ENCODE measurements at places on chromosomes 5 and 9.

DNA sequence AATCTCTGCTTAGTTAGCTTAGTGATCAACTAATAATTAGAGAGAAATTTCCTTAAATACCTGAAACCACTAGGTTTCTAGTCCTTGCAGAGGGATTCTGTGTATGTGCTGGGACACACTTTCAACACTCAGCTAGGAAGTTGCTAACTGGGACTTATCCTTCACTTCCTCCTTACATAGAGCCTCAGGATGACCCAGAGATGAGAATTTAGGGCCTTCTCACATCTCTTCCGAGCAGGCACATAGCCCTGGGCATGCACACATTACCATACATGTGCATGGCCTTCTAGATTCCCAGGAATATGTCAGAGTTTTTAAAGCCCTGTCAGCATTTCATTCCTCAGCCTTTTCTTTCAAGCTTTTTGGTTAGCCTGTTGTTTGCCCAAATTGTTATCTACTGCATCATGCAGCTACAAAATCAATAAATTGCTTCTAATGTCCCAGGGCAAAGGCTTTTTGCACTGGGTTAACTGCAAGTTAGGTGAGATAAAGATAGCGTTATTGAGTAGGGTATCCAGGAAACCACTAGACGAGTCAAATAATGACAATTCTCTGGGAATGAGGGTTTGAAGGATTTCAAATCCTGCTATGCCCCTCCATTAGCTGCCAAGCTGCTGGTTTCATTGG, 22.0 kb upstream of the CDK20 start:
- DNase-seq, result no peak

DNA sequence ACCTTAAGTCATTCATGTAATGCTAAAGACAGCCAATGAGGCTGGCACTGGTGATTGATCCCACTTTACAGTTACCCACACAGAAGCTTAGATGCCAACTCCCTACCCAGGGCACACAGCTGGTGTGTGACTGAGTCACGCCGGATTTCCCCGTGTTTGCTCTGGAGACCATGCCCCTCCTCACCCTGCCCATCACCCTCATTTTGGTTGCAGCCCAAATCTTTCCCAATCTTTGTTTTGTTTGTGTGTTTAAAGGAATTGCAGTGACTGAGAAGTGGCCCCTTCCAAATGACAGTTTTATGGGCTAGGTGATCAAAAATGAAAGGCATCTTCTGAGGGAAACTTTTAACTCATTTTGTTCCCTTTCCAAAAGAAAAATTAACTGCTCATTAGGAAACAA, 10.9 kb downstream of the FBXL7 start:
- no peak for DNase-seq

DNA sequence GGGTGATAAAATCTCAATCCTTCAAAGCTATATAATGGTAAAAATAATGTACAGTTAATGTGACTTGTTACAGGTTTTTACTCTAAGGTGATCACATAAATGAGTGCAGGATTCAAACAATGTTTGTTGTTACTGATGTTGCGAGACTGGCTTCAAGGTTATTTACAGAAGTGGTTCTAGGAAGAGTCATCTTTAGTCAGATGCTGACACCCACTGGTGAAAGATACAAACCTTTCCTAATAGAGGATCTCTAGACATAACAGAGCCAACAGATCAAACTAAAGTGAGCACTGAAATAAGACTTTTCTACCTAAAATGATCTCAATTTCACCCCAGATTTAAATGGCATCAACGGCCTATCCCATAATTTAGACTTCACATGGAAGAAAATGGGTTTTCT, 20.2 kb downstream of the ARSB start:
- DNase-seq, result peak; percentile 77

DNA sequence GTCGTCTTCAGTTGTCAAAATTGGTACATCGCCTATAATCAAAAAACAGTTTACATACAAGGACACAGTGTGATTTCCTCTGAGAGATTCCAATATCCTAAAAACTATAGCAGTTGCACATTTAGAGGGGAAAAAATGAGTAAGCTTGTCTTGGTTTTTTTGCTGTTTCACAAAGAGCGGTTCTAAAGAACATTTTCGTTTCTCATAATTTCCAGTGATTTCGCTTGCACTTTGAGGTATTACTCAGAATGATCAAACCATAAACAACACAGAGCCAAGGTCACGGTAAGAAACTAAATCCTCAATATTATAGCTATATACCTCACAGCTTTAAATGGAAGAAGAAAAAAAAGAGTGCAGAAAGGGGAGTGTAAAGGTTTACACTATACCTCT, 861 bp downstream of the MTX3 start:
- peak; percentile 67 for DNase-seq

DNA sequence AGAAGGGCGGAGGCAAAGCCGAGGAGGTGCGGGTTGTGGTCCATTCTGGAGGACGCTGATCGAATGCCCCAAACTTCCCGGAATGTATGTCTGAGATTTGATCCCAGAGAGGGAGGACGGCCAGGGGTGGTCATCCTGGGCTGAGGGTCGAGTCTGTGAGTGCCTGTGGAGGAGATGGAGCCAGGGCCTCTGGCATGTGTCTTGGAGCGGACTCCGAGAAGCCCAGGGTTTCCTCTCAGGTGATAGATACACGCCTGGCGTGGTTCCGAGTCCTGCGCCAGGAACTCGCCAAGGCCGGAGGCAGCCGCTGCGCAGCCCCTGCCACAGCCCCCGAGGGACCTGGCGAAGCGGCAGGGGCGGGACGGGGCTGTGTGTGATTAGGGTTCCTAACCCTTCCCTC, 363 bp downstream of the ZNF454 start:
- DNase-seq, result no peak

GRCh38 chr9:38284039-38284575, 108.4 kb upstream of the ALDH1B1 start:
- DNase-seq, result no peak

DNA sequence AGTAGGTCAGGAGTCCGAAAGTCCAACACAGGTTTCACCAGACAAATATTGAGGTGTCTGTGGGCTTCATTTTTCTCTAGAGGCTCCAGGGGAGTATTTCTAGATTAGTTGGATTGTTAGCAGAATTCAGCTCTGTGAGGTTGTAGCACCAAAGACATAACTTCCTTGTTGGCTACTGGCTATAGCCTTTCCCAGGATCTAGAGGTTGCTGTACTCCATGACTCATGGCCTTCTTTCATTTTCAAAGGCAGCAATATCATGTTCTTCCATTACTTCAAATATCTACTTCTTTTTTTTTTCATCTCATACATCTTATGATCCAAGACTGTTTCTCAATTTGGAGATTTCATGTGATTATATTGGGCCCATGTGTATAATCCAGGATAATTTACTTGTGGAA, 404.0 kb upstream of the FAM174A start:
- DNase-seq, result peak; percentile 3

DNA sequence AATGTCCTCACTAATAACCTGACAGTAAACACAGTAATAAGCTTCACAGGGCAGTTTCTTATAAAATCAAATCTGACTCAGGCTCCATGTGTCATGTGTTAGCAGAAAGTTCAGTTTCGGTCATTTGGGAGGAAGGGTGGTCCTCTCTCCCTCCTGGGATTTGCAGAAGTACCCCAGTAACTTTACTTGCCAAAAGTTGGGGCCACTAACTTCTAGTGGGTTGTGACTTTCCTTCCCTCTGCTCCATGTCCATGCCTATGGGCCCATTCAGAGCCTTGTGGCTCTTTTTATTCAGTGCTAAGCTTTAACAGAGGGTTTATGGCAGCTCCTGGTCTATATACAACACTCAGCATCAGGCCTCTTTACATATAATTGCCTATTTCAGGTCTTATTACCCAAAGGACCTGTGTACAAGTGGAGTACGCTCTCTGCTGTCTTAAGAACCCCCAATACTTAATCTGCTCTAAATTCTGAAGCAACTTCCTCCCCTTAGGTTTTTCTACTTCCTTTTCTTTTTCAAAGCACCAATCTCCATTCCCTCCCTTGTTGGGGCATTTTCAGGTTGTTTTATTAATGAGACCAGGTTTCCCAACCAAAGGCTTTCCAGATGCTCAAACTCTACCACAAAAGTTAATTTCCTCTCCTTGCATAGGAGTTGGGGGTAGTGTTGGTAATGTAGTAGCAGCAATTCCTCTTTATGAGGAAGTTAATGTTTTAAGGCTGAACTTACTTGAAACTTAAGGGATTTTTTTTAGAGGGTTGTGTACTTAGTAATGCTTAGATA, 107.7 kb downstream of the CCDC192 start:
- no peak for DNase-seq

DNA sequence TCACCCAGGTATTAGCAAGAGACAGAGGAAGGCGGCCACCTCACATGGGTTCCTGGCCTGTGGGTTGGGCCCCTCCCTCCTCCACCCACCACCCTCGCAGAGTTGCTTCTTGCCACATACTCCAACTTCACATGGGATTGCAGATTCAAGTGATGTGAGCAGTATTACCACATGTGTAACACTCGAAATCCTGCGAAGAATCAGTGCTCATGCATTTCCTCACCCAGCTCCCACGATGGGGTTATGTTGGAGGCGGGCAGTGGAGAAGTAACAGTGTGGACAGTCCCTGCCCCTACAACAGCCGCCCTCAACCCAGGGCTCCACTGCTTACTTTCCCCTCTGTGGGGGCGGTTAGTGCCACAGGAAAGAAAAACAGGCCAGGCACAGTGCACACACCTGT, 3.9 kb upstream of the FBP1 start:
- DNase-seq, result no peak

GRCh38 chr5:173331956-173332479, 3.8 kb upstream of the STC2 start:
- peak; percentile 91 for DNase-seq

DNA sequence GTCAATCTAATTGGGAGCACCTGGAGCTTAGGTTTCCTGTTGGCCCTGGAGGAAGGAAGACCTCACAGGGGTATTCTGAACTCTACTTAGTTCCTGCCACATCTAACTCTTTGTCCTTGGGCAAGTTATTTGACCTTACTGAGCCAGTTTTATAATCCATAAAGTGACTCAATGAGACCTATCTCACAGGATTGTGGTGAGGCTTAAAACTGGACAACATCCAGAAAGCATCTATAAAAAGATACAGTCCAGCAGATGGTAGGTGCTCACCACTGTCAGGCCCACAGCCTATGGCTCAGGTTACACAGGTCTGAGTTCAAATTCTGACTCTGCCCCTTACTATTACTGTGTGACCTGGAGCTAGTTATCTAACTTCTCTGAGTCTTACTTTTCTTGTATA, 23.3 kb downstream of the KCNV2 start:
- DNase-seq, result peak; percentile 66

DNA sequence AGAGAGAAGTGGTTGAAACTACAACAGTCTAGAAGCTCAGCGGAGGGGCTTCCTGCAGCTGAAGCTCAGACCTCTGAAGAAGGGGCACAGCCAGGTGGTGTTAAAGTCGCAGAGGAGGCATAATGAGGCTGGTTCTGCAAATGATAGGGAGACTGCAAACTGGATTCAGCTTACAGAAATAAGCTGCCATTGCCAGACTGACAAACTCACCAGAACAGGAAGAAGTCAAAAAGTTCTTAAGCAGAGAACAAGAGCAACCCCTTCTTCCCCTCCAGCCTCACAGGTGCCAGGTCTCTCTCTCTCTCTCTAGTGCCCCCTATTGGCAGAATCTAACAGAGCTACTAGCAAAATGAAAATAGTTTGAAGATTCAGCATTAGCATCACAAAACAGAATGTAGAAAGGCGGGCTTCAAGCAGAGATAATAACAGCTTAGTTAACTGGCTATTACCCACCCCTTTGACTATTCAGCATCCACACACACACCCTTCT, 76.7 kb downstream of the GRAMD2B start:
- DNase-seq, result peak; percentile 29

DNA sequence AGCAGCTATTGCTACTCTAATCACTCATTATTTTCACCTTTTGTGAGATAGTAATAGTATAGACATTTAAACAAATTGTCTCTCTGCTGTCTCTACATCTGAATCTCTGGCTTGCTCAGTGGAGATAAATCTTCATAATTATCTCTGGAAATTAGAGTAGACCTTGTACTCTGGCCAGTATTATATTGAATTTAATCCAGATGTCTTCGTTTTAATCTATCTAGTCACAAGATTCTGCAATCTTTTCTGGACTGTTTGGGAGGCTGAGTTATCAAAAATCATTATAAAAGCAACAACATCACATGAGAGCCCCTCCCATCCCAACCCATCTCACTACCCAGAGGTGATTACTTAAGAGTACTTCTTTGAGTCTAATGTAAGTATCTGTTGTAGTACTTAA, 19.0 kb downstream of the ARHGAP26 start:
- DNase-seq, result no peak

- no peak for DNase-seq
Measured at GRCh38 chr9:33445389-33446239, 1.8 kb downstream of the AQP3 start.

GRCh38 chr5:77449981-77450380, 42.1 kb downstream of the WDR41 start:
- peak; percentile 22 for DNase-seq

DNA sequence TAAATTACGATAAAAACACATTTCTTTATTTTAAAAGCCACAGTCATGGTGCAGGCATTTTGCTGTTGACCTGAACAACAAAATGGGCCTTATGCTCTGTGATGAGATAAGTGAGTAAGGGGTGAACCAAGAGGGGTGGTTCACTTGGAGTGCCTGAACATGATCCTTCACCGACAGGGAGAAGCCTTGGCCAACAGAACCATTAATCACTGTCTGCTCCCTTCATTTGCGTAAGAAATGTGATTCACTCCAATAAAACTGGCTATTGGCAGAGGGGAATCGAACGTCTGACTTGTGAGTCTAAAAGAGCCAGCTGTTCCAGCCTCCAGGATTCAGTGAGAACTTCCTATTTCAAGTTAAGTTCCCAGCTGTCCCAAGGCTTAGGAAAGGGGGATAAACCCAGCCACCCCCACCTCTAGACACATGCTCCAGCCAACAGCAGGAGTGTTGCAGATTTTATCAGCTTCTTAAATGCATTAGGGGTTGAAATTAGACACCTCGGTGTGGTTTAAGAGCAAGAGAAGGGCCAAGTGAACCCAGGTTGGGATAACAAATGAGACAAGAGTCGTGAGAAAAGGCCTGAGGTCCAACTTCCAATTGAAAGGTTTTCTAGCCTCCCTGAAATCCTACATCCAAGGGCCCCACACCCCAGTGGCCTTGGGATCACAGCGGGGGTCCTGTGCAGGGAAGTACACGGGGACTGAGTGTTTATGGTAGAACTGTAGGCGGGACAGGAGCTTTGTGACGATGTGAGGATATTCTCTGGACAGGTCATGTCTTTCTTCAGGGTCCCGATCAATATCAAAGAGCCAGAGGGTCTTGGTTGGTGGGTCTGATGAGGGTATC, 131.4 kb upstream of the LHFPL2 start:
- peak; percentile 85 for DNase-seq

GRCh38 chr5:157865781-157866180, 6.8 kb upstream of the CLINT1 start:
- DNase-seq, result peak; percentile 50

- peak; percentile 81 for DNase-seq
Measured at GRCh38 chr9:98929071-98929470, 14.6 kb upstream of the COL15A1 start.

GRCh38 chr5:142955628-142956027, 185.5 kb downstream of the ARHGAP26 start:
- no peak for DNase-seq

DNA sequence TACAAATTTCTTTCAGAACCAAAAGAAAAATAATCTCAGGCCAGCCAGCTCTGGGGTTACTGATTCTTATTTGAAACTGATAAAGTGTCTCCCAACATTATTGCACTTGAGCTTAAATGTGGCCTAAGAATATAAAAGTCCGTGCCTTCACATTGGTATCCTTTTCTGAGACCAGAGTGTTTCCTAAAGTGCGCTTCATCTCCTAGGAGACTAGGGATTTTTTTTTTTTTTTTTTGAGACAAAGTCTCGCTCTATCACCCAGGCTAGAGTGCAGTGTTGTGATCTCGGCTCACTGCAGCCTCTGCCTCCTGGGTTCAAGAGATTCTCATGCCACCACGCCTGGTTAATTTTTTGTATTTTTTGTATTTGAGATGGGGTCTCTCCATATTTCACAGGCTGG, 23.6 kb upstream of the KCNIP1 start:
- DNase-seq, result no peak

All from iris pigment epithelial cell (primary cell).